Substantia nigra (tissue), 51 donors: ENCODE measurements at places on chromosomes 5 and 9.

DNA sequence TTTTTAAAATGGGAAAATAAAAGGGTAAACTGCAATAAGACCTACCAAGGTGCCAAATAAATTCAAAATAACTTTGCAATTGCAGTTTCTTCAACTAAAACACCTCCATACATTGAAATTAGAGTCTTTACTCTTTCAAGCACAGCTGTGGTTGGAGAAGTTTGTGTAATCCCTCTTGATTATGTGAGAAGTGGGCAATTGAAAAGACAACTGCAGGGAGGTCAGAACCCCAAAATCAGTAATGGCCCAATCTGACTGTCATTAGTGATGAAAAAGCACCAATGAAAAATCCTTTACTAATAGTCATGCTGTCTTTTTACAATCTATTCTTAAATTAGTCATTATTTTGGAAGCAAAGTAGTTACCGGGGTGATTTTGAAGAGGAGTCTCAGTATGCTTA lies 116.7 kb upstream of the RGMB start:
- no peak for DNase-seq

DNA sequence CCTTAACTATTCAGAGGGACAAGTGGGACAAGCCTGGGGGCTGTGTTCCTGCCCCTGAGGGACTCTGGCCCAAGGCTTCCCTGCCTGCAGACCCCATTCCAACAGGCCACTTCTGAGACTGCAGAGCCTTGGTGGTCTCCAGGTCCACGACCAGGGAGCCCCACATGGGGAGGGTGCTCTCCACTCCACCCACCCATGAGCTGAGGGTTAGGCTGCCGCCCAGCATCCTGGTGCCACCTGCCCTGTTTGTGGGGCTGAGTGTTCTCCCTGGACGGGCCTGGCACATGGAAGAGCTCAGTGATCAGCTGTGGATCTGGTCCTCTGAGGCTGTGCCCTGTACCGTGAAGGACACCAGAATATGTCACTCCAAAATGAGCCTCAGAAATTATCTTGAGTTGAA lies 2.5 kb upstream of the ABO start:
- no peak for DNase-seq

DNA sequence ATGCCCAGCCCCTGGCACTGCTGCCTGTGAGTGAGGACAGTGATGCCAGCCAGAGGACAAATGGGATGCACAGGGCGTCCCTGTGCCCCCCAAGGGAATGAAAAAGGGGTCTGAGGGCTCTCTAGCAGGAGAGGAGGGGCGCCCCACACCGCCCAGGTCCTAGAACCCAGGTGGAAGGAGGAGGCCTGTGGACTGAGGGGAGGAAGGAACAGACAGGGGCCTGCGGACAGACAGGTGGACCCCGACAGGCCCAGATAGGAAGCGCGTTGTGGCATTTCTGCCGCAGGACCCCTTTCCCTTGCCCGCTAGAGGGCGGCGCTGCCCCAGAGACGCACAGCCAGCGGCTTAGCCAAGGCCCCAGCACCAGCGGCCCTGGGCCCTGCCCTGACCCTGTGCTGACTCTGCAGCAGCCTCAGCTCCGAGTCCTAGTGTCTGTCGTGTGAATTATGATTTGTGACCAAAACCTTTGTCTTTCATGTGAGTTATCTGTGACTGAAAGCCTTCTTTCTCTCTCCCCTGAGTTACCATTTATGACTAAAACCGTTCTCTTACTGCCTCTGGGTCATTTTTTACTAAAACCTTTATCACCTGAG lies 30.7 kb downstream of the TRIP13 start:
- peak; percentile 18 for DNase-seq

DNA sequence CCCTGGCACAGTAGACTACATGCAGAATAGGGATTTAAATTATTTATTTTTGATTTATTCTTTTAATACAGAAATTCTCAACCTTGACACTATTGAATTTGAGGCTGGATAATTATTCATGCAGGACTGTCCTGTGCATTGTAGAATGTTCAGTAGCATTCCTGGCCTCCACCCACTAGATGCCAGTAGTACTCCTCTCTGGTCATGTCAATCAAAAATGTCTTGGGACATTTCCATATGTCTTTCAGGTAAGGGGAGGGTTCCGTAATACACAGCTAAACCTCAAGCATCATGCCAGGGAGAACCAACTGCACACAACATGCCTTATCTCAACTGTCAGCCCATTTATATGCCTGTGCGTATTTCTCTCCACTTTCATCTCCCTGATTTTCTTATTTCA lies 231.8 kb downstream of the BRINP1 start:
- DNase-seq, result no peak

GRCh38 chr5:124593952-124594351 lies 152.5 kb downstream of the ZNF608 start:
- no peak for DNase-seq

DNA sequence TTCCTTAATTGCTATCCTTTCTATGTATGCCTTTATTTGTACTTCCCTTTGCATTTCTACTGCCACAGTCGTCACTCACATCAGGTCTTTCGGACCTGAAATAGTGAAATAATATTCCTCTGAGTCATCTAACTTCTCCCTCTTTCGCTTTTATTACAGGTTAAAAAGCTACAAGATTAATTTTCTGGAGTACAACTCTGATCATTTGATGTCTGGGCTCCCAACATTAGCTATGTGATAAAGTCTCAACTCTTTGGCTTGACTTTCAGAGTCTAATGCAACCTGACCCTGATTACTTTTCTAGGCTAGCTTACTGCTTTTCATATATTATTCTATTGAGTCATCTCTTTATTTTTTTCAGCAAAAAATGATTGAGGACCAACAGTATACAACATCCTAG lies 638.8 kb upstream of the WWC1 start:
- DNase-seq, result no peak

DNA sequence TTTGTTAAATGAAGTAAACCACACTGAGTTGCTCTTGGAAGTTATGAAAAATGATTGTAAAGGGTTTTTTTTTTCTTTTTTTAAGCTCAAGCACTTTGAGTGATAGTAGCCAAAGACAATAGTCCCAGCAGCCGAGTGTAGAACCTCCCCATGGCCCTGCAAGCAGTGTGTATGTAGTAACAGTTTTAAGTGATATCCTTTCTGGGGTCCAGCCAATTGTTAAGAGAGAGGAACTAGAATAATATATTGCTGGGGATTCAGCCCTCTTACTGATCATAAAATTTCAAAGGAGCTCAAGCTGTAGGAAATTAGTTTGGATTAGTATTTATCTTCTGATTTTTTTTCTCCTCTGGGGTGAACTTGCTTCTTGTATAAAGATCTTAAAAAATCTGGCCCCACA lies 43.2 kb downstream of the NPR3 start:
- DNase-seq, result no peak

- DNase-seq, result no peak
Observed at GRCh38 chr5:133718457-133718856, 106.1 kb upstream of the FSTL4 start.

DNA sequence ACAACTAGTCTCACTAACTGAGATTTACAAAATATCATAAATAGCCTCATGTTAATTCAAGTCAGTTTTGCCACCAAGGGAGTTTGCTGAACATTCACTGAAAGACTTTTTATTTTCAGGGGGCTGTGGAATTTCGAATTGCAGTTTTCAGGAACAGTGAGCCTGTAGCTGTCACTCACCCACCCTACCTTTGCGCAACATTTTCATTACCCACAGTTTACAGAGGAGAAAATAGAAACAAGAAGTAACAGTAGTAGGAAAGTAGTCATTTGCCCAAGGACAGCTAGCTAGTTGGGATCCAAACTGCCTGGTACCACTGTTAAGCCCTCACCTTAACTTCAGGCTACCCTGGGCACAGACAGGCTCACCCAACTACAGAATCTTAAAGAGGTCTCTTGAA lies 154.1 kb downstream of the ADAMTS12 start:
- no peak for DNase-seq

DNA sequence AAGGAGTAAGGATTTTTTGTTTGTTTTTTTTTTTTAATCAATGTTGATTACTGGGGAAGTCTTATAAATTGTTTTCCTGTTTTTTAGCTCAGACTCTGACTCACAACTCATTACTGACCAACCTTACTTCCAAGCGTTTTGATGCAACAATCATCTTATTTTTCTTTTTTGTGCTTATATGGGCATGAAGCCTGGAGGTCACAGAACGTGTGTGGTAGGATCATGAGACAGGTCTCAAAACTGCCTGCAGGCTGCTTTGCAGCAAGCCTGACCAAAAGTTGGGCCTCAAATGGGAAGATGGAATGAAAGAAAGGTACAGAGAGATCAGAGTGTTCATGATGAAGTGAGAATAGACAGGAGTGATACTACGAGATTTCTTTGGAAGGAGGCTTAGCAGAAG lies 38.5 kb downstream of the SNCAIP start:
- no peak for DNase-seq

DNA sequence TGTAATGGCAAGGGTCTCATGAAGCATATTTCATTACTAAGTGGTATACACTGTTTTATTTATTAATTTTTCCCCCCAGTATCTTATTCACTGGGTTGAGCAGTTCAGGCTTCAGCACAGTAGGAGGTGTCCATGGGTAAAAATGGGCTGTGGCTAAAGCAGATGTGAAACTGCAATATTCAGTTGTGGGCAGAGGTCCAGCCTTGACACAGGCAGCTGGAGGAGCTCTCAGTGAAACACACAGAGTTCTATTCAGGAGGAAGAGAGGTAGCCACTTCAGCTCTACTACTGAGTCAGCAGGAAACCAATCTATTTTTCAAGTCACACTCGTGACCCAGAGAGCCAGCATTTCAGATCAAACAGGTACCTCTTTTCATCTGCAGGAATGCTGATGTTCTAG lies 418.3 kb downstream of the CDH10 start:
- no peak for DNase-seq
